ENCODE measurements at places on chromosomes 6 and 20.

DNA sequence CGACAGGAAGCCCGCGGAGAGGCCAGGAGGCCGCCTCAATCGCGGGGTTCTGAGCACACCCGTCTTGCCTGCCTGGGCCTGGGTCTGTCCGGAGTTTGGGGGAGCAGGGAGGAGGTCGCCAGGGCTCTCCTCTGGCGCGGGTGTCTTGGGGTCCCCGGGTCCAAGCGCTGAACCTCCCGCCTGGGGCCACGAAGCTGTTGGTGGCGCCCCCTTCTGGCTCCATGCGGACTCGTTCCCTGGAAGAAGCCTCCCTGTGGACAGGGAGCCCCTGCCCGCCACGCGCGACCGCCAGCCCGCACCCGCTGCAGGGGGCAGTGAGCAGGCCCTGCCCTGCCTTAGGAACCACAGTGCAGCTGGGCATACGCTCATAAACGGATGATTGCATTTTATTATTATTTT is 44.7 kb downstream of the MCUR1 start:
- DNase-seq = no peak

- no peak for DNase-seq
Observed at GRCh38 chr6:145673504-145673903, 61.8 kb downstream of the EPM2A start.

DNA sequence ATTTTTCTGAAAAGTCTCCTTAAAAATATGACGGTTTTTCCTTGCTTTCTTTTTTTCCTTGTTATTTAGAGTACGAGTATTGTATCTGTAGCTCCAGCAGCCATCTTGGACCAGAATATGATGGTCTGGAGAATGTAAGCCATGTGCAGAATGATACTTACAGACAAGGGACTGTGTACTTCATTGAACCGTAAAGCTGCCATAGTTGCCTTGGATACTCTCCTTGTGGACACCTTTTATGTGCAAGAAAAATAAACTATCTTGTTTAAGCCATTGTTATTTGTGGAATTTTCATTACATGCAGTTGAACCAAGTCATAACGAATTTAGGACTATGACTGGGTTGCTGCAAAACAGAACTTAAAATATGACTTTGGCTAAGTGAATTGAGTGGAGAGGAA is 485.8 kb upstream of the CITED2 start:
- DNase-seq = no peak

DNA sequence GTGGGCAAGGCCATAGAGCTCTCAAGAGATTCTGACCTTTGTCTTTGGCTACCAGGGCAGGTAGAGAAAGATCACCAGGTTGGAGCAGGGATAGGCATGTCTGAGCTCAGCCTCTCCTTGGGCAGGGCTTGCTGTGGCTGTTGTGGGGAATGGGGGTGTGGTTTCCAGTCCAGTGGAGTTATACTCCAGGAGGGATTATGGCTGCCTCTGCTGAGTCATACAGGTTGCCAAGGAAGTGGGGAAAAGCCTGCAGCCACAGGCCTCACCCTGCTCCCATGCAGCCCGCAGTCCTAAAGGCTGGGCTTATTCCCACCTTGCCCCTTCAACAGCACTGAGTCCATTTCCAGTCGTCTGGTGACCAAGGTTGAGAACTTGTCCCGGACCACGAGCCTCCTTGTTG is 21.9 kb downstream of the MEP1A start:
- DNase-seq = no peak

- no peak for DNase-seq
Observed at GRCh38 chr6:159267165-159267564, 98.0 kb downstream of the FNDC1 start.

DNA sequence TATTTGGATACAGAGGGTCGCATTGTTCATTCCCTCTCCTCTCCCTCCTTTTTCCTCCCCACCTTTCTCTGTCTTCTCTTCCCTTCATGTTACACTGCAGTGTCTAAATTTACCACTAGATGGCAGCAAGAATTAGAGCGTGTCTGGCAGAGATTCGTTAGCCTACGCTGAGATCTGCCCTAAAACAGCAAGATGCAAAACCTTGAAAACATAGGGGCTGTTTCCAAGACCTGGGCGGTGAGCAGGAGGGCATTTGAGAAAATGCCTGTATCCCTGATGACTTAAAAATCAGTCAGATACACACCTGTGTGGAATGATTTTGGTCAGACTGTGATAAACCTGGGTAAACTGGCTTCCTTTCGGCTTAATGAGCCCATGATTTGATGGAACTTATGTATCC is 101.5 kb upstream of the ISM1 start:
- DNase-seq = no peak

- DNase-seq = no peak
Observed at GRCh38 chr6:151196555-151196954, 43.2 kb upstream of the AKAP12 start.

DNA sequence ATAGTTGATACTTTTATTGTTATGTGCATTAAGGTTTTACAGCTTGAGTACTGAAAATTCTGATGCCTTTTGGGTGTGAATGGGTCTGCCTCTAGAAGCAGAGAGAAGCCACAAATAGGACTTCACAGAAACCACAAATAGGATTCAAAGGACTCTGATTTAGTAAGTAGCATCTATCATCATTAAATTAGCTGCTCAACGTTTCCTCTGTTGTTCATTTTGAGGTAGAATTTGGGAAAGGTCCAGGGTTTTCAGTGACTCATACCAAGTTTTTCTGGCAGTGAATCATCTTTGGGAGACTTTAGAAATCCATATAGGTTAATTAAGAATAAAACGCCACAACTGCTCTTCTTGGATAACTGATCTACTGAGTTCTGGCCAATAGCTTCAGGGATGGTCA is 105.1 kb downstream of the PHF3 start:
- no peak for DNase-seq

DNA sequence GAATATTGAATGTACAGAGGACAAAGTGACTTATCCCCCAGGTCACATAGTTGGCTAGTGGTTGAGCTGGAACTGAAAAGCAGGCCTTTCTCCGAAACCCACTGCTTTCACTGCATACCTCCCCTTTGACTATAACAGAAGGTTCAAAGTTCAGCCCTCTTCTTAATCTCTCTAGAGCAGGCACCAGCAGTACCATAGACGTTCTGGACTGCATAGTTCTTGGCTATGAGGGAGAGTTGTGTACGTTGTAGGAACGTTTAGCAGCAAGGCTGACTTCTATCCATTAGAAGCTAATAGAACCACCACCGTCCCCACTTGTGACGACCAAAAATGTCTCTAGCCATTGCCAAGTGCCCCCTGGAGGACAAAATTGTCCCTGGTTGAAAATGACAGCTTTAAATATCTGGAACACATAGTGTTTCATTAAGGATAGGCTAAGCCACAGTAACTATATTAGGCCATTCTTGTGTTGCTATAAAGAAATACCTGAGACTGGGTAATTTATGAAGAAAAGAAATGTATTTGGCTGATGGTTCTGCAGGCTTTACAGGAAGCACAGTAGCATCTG is 123.8 kb upstream of the MTHFD1L start:
- DNase-seq = no peak

DNA sequence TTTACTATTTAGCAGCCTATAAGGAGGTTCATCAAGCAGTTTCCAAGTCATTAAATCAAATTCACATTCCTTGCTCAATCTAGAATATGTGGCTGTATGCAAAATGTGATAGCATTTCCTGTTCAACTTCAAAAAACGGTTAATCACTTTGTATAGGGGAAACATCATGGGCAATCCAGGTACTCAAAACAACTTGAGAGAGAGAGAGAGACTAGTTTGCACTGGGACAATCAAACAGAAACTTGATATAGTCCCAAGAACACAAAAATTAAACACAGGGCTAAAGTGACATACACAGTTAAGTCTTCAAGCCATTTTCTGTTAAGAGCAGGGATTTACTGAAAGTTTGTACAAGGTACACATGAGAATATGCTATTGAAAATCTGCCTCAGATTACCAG is 7.4 kb downstream of the CPNE1 start:
- DNase-seq = no peak

DNA sequence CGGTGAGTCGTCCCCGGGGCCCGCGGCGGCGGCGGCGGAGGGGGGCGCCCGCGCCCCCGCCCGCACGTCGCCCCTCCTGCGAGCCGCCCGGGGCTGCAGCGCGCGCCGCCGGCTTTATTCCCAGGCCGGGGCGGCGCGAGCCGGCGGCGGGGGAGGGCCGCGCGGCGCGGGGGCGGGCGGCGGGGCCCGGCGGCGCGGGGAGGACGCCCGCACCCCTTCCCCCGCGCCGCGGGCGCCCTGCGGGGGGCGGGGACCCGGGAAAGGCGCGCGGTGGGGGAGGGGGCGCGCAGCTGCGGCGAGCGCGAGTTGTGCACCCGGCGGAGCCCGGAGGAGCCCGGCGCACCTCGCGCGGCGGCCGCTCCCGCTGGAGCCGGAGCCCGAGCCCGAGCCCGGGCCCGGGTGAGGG is 646 bp downstream of the HMGA1 start:
- no peak for DNase-seq

- DNase-seq = no peak
Observed at GRCh38 chr20:10023911-10024310, 10.9 kb upstream of the ANKEF1 start.

GRCh38 chr6:56593801-56594318 is 48.8 kb downstream of the DST start:
- DNase-seq = no peak

GRCh38 chr6:72825315-72825911 is 203.5 kb downstream of the KCNQ5 start:
- no peak for DNase-seq

DNA sequence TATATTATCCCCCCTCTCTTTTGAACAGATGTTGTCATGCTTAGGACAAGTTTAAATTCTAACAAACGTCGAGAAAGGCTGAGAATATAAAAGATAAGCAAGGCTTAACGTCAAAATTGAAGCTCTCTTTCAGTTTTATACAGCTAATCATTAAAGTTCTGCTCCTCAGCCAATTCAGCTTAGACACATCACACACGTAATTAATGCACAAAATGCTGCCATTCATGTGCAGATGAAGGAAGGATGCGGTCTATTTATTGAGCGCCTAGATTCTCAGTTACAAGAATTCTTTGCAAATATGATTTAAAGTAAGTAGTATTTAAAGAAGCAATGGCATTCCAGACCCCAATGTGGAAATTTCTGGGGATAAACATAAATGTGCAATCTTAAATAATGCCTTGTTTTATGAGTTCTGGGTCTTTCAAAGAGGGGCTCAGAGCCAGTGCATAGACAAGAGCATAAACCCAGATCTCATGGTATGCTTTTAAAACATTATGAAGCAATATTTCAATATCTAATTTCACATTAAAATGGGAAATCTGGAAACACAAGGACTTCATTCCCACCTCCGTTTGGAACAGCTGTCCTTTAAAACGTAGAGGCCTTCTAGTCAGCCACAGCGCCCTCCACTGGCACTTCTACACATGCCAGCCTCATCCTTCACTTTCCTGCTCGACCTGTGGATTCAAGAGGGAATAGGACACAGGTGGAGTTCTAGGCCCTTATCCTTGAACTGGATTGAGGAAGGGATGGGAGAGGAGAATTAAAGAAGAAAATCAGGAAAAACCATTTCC is 85.8 kb downstream of the LYRM4 start:
- DNase-seq = no peak

- DNase-seq = no peak
Observed at GRCh38 chr6:168507297-168507696, 66.3 kb downstream of the SMOC2 start.

DNA sequence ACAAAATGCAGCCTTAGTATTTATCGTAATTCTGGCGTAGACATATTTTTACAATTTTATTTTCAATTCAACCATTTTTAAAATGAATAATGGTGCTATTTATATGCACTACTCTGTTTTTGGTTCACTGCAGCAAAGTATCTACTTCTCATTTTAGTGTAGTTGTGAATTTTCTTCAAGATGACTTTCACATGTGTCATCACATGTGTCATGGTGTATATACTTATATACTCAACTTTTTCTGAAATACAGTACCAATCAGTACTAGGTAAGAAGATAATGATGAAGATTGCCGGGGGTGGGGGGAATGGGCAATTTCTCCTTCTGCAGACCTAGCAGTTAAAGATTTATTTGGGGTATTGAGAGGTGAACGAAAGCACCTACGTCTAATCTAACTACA is 634.5 kb downstream of the PHF3 start:
- DNase-seq = no peak

GRCh38 chr20:59247731-59248684 is 52.4 kb upstream of the EDN3 start:
- no peak for DNase-seq

GRCh38 chr6:53484476-53485280 is 60.2 kb downstream of the GCLC start:
- peak; percentile 35 for DNase-seq

GRCh38 chr6:114194362-114195026 is 148.3 kb downstream of the HS3ST5 start:
- DNase-seq = peak; percentile 9

GRCh38 chr20:32278199-32278643 is 770 bp downstream of the KIF3B start:
- no peak for DNase-seq

- no peak for DNase-seq
Observed at GRCh38 chr6:153003366-153003690, 819 bp upstream of the MTRF1L start.

DNA sequence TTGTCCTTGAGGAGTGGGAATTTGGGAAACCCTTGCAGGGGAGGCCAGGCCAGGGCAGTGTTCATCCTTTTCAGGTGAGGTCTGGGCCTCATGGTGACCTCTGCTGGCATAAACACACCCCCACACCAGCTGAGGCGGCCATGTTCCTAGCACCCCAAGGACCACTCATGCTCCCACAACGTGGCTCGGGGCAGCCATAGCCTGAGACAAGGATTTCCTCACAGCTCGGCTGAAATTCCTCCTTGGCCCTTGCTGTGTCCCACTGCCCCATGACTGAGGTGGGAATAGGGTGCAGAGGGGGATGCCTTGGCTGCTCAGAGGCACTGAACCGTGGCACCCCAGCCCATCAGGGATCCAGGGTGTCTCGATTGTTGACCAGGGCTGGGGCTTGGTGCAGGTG is 27.3 kb upstream of the SPDEF start:
- no peak for DNase-seq

- DNase-seq = peak; percentile 35
Observed at GRCh38 chr20:57288651-57289277, 22.3 kb upstream of the BMP7 start.

GRCh38 chr6:119262612-119263011 is 86.9 kb downstream of the MAN1A1 start:
- no peak for DNase-seq

DNA sequence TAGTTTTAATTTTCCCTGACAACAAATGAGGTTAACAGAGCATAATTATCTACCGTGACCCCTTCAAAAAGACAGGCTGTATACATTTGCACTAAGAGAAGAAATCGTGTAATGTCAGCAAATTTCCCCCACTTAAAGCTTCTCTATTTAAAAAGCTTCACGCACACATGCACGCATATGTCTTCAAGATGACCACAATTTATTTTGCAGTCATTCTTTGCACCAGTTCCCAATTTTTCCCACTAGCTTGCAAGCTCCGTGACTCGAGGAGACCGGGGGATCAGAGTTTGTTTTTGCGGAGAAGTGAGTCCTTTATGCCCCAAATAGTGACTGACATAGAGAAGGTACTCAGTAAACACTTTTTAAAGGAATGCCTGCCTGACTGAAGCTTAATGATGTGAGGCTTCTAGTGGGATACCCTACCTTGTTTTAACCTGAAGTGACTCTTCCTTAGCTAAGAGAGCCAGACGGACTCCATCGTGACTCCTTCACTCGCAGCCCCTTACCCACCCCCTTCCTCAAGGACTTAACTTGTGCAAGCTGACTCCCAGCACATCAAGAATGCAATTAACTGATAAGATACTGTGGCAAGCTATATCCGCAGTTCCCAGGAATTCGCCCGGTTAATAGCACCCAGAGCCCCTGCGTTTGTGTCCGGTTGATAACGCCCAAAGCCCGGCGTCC is 9.3 kb upstream of the NQO2 start:
- DNase-seq = no peak

- DNase-seq = no peak
Observed at GRCh38 chr20:9508696-9509178, 5.7 kb upstream of the LAMP5 start.

Data from hypothalamus (tissue), 51 donors.